Activated gamma-delta T cell (primary cell): ENCODE measurements at places on chromosomes 16 and 17.

- no peak for DNase-seq
Measured at GRCh38 chr16:23865853-23866252, 30.1 kb downstream of the PRKCB start.

- DNase-seq: no peak
Measured at GRCh38 chr17:81020767-81021497, 14.0 kb upstream of the BAIAP2 start.

DNA sequence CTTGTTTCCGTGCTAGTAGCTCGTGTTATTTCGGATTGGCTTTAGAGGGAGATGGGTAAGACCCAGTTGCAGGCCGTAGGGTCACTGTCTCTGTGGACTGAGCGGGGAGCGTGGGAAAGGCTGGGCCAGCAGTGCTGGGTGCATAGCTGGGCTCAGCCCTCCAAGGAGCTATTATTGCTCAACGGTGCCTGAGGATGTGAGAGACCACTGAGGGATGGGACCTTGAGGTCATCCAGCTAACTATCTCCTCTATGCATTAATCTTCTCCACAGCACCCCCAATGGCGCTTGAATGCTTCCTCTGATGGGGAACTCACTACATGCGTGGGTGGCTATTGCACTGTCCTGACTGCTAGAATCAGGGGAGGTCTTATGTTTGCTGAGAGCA, 126.1 kb upstream of the FOXF1 start:
- DNase-seq: no peak

- no peak for DNase-seq
Measured at GRCh38 chr16:85004587-85005205, 6.6 kb downstream of the ZDHHC7 start.

- DNase-seq: no peak
Measured at GRCh38 chr16:70391881-70392481, 45.3 kb downstream of the DDX19A start.

DNA sequence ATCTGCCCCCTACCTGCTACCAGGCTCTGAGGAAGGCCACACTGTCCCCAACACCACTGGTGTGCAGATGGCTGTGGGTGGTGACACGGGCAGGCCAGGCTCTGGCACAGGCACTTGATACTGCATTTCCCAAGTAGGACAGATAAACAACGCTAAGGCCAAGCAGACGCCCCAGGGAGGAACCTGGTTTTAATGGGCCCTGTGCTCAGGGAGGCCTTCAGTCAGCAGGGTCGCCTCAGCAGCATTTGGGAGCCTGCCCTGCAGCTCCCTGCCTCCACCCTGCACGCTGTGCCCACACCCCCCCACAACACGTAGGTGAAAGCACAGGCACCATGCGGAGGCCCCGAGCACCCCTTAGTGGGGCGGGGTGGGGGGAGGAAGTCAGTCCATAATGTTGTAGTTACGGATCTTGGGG, 3.3 kb upstream of the FASN start:
- DNase-seq: no peak

GRCh38 chr17:65297384-65297783, 160.2 kb downstream of the RGS9 start:
- no peak for DNase-seq

DNA sequence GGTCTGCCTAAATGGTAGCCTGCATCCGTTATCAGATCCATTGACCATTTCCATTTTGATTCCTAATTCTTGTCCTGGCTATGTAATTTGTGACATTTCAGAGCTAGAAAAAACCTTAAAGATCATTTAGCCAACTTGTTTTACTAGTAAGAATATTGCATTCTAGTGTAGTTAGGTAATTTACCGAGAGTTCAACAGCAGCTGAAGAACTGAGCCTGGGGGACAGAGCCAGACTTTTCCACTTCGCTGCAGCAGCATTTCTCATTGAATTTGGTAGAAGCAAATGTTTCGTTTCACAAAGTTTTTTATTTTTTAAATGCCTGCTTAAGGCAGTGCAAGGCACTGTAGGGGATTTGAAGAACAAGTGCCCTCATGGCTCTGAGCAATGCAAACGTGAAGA, 59.2 kb upstream of the MARCHF10 start:
- DNase-seq: no peak
